SK-MEL-5 (cell line): ENCODE measurements at places on chromosomes 2 and 18. TPM values are rescaled to one million over a fixed set of nuclear protein-coding genes. Genes with fewer than 3 reads are reported as not detected.

Gene MERTK
- 220 and 225 TPM in 2 replicates for total RNA-seq

Gene CDH20
- not detected in 2 replicates for total RNA-seq

Gene TTN
- total RNA-seq: under 0.01 TPM in 2 replicates

Gene KIAA1328
- total RNA-seq: 2.7 and 3.3 TPM in 2 replicates

Gene SOX11
- not detected in 2 replicates for total RNA-seq

Gene GCG
- not detected in 2 replicates for total RNA-seq

Gene COLEC11
- not detected in 2 replicates for total RNA-seq

Gene FLACC1
- 0.85 and 2.4 TPM in 2 replicates for total RNA-seq

Gene LYG1
- total RNA-seq: 0.29 and 0.50 TPM in 2 replicates

Gene ANKRD29
- 3.2 and 3.4 TPM in 2 replicates for total RNA-seq

Gene IL36A
- not detected in 2 replicates for total RNA-seq

Gene NT5DC4
- total RNA-seq: 0.13 TPM in 1 of 2 replicates, not detected in the other

Gene LAMA3
- 0.67 and 1.1 TPM in 2 replicates for total RNA-seq

Gene CNTNAP5
- not detected in 2 replicates for total RNA-seq

Gene STPG4
- total RNA-seq: 0.26 TPM in 1 of 2 replicates, not detected in the other

Gene DSC3
- 0.03 and 0.05 TPM in 2 replicates for total RNA-seq
